ENCODE measurements at places on chromosomes 11 and 22.

- no peak for DNase-seq
Observed at GRCh38 chr11:28833670-28834069, 725.5 kb downstream of the METTL15 start.

GRCh38 chr11:117793583-117793982, 3.4 kb downstream of the DSCAML1 start:
- no peak for DNase-seq

GRCh38 chr11:19368726-19369375, 128.1 kb upstream of the E2F8 start:
- no peak for DNase-seq

DNA sequence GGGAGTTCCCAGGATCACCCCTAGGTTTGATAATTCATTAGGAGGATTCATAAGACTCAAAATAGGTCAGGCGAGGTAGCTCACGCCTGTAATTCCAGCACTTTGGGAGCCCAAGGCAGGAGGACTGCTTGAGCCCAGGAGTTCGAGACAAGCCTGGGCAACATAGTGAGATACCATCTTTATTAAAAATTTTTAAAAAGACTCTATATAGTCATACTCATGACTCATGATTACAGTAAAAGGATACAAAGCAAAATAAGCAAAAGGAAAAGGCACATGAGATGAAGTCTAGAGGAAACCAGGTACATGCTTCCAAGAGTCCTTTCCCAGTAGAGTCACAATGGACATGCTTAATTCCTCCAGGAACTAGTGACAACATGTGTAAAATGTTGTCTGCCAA, 13.9 kb upstream of the PTS start:
- DNase-seq = no peak

- no peak for DNase-seq
Observed at GRCh38 chr11:75324740-75325139, 26.7 kb downstream of the ARRB1 start.

DNA sequence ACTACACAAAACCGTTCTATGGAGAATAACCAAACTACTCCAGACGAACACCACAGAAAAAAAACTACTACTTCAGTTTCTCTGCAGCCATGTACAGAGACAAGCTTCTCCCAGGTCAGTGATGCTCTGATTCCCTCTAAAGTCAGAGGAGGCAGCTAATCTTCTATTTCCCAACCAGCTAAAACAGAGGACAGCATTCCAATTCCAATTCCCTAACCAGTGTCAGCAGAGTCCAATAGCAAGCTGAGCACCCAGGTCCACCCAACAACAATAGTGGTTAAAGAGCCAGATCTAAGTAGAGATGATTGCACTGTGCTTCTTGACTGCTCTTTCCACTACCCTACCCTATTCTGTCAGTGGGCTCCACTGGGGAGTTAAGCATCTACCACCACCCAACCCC, 6.7 kb downstream of the XKR3 start:
- DNase-seq = no peak

GRCh38 chr11:115691030-115691429, 186.8 kb upstream of the CADM1 start:
- DNase-seq = no peak

DNA sequence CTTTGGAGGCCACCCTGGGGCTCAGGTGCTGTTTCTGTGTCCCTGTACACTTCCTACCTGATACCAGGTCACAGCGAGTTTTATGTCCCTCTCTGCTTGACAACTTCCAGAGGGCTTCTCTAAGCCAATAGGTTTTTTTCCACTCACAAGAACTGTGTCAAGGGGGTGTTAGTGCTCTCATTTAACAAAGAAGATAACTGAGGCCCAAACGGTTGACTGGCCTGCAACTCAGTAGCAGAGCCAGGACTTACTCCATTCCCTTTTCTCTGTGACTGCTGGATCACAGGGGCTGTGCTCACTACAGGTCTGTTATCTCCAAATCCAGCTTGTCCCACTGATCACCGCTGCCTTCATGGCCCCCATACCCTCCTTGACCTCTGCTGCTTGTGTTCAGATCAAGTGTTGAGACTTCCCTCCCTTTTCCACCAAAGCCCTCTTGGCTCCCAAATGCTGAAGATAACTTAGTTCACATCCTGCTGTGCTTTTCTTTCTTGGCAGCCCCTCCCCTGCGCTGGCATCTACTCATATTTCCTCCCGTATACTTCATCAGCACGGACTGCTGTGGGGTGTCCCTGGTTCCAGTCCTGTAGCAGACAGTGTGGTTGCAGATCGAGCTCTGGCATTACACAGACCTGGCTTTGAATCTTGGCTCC, 41.3 kb downstream of the POU2F3 start:
- no peak for DNase-seq

- DNase-seq = no peak
Observed at GRCh38 chr11:13249992-13250391, 27.6 kb upstream of the BMAL1 start.

- no peak for DNase-seq
Observed at GRCh38 chr11:43359422-43359818, 700 bp downstream of the TTC17 start.

DNA sequence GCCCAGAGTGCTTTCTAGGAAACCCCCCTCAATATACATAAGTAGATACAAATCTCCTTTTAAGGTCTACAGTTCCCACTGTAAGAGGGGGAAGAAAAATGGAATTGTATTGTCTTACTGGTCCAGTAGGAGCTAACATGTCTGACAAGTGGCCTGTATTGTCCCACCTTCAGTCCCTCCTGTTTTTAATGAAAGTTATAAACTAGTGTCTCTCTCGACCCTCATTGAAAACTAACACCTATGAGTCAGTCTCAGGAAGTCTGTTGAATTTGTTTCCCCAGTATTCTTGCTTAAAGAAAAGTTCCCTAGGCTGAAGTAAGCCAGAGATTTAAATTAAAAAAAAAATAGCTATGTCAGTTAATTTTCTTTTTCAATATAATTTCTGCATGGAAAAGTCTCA, 69.3 kb downstream of the TTC17 start:
- no peak for DNase-seq

GRCh38 chr22:20610243-20610686, 102.9 kb downstream of the MED15 start:
- no peak for DNase-seq

DNA sequence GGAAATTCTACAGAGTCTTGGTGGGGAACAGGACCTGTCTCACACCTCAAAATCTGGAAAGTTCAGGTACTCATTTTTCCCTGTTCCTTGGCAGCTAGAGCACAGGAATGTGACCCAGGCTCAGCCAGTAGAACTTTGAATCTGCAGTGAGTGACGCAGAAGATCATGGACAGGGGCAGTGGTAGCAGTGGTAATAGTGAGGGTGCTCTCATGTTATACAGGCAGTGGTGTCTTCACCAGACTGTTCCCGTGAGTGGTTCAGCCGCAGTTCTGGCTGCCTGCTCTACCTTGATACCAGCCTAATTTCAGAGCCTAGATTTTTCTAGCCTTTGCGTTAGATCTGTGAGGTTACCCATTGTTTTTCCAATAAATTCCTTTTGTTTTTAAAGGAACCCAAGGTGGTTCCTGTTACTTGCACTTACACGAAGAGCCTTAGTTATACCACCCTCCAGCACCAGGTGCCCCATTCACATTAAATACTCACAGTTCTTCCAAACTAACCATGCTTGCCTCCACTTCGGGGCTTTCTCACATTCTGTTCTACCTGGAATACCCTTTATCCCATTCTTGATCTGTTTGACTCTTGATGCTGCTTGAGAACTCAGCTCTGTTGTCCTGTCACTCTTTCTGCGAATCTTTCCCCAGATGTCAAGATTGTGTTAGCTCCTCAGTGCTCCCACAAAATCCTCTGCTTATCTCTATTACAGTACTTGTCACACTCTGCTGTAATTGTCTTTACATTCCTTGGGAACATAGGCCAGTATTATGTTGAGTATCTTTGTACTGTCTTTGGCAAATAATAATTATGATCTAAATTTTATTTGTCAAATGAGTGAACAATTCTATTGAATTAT, 47.8 kb downstream of the SWAP70 start:
- no peak for DNase-seq

DNA sequence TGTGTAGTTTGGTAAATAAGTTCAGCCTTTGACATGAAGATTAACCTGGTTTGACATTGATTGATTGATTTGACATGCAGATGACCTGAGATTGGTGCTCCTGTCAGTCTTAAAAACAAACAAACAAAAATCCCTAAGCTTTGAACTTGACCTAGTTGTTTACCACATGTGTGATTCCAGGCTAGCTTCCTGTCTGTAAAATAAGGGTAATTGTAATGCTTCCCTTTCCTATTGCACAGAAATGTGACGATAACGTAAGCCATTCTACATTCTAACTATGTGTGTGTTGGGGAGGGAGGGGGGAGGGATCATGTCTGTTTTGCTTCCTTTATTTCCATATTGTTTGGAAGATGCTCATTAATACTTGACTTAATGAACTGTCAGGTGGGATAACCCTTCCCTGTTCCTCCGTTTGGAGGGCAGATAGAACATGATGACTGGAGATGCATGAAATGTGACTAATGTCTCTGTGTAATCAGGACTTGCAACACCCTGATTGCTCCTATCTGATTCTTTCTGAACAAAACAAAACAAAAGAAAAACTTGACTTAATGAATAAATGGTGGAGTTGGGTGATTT, 106.1 kb upstream of the CLMP start:
- DNase-seq = no peak

GRCh38 chr11:124756033-124756752, 4.1 kb upstream of the VSIG2 start:
- DNase-seq = no peak

GRCh38 chr11:70712471-70712870, 314.1 kb downstream of the CTTN start:
- no peak for DNase-seq

GRCh38 chr11:22342211-22343031, 4.2 kb downstream of the SLC17A6 start:
- no peak for DNase-seq

DNA sequence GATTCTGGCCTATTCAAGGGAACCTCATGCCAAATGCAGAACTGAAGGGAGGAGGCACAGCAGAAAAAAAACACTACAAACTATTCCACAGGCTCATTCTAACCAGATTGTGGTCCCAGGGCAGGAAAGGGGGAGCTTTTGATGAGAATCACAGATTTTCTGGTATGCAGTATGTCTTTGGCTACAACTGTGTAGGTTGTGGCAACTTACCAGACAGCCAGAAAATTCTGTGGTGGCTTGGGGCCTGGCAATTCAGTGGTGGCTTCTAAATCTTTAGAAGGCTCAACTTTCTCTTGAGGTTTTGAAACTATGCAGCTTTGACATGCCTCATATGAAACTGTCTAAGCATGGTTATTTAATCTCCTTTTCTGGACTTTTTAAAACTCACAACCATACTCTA, 850.8 kb upstream of the CCDC90B start:
- DNase-seq = no peak

DNA sequence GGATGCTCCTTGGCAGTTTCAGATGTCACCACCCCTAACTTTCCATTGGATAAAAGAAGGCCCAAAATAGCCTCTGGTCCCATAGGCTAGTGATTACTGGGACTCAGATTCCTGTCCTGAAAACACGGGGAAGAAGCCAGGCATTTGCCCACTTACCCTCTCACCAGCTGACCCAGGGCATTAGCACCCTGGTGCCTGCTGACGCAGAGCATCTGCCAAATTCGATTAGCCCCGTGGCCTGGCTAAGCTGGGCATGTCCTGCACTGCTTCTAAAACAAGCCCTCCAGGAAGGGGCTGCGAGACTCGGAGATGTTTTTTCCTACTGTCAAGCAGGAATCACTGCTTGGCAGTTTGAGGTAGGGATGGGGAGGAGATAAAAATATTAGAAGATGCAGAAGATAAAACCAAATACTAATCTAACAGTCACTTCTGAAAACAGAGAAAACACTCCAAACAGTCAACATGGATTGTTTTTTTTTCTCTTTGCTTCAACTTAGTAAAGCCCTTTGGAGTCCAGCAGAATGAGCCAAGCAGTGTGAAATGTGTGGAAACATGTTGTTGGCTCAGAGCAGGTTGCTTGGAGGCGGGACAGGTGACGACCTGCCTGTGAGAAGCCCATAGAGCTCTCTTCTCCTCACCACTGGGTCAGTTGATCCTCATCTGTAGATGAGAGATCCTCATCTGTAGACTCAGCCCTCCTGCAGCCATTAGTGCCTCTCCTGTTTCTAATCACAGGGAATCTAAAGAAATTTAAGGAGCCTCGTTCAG, 54.0 kb downstream of the BDNF start:
- DNase-seq = no peak

DNA sequence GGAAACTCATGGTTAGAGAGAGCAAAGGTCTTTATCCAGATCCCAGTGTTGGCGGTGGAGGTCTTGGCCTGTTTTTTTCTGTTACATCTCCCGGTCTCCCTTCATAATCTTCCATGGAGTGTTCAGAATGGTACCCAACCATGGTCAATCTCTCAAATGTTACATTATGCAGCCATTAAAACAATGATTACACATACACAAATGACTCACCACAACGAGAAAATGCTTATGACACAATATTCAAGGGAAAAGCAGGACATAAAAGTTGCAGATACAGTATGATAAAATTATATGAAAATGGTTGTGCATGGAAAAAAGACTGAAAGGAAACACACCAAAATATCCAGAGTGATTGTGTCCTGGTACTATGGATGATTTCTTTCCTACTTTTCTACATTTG, 17.8 kb upstream of the CSNK1E start:
- DNase-seq = no peak

DNA sequence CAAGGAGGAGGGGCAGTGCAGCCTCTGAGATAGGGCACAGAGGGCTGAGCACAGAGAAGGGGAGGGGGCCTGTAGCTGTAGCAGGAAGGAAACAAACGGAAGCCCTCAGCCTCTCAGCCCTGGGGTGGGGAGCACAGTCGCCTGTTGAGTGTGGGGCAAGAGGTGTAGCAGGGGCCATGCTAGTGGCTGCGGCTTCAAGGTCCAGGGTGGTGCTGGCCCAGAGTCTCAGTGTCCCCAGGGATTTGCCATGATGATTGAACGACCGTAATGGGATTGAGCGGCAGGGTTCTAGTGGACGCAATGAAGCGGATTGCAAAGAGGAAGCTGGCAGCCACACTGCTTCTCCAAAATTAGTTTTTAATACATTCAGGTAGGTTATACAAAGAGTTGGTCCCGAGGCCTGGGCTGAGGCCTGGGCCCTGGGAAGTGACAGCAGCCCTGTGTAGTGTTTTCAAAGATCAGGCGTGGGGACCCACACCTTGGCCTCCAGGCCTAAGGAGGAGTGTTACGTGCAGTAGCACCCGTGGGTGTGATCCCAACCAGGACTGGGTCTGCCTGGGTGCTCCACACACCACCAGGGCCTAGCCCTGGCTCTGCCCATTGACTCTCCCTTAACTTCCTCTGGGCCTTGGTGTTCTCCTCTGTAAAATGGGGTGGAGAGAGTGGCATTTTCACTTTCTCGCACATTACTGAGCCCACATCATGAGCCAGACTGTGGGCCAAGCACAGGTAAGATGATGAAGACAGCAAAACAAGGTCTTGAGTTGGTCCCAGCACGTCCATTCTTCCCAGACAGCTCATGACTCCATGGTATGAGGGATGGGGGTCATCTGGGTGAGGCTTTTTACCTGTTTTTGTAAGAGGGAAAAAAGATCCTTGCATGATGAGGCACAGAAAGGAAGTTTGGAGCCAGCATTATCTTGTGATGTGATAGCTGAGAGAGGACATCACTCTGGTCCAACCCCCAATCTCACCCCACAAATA, 13.1 kb downstream of the LRRC32 start:
- DNase-seq = no peak

- DNase-seq = peak; percentile 13
Observed at GRCh38 chr11:118415739-118416068, 14.3 kb downstream of the ATP5MG start.
